PC-9 (cell line): ENCODE measurements at places on chromosomes 6 and 20. TPM values are rescaled to one million over a fixed set of nuclear protein-coding genes. Genes with fewer than 3 reads are reported as not detected.

GRCh38 chr6:108733706-108734265, 114.4 kb upstream of the ARMC2 start:
- no peak overlapping the region for H3K4me3 ChIP-seq
- H3K27me3 ChIP-seq, result no peaks in the 10 kb centered on the region
- DNase-seq, result no peak

GRCh38 chr6:154474648-154475428, 35.6 kb downstream of the CNKSR3 start:
- DNase-seq, result peak; percentile 41
- no peaks in the 10 kb centered on the region for H3K36me3 ChIP-seq
- H3K4me1 ChIP-seq, result peaks cover 15% of the 10 kb centered on the region
- no peaks in the 10 kb centered on the region for H3K27me3 ChIP-seq
- 0 out of 2 replicates have a peak overlapping the region, but pooled peaks have one; percentile 24 for H3K27ac ChIP-seq
- no peak overlapping the region for H3K4me3 ChIP-seq

DNA sequence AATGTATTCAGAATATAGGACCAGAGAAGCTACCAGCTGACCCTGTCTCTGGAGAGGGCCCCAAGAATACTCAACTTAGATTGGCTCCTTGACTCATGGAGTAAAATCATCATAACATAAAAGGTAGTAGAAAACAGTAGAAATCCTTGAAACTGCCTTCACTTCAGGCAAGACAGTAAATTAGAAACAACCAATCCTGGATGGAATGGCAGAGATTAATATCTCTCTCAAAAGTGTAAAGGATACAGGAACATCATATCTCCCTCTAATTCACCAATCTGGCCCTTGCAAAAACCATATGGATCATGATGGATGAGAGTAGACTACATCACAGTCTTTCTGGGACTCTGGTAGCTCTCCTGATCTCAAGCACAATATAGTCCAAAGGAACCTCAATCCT, 20.4 kb upstream of the EPM2A start:
- no peaks in the 10 kb centered on the region for H3K36me3 ChIP-seq
- H3K27ac ChIP-seq, result no peak overlapping the region
- no peaks in the 10 kb centered on the region for H3K27me3 ChIP-seq
- H3K4me3 ChIP-seq, result no peak overlapping the region

- no peaks in the 10 kb centered on the region for H3K36me3 ChIP-seq
- no peak for DNase-seq
- H3K27me3 ChIP-seq, result no peaks in the 10 kb centered on the region
Observed at GRCh38 chr6:139570166-139570565, 195.7 kb upstream of the CITED2 start.

DNA sequence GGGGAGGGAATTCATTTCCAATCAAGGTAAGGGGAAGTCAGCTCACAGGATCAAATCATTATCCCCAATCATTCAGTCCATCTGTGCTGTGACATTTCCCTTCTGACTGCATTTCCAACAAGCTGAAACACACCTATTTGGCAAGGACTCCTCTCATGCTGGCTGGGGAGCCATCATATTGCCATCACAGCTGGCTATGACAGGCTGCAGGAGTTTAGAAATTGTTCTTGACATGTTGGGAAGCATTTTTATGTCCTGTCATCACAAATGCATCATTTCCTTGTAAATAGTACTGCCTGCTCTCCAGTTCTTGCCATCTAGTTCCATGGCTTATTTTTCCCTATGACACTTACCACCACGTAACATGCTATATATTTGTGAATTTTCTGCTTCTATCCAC, 113.9 kb upstream of the TMEM170B start:
- H3K27me3 ChIP-seq, result no peaks in the 10 kb centered on the region
- DNase-seq, result no peak
- peaks cover 48% of the 10 kb centered on the region for H3K4me1 ChIP-seq
- no peak overlapping the region for H3K4me3 ChIP-seq
- H3K36me3 ChIP-seq, result no peaks in the 10 kb centered on the region
- peak overlapping the region; percentile 29 for H3K27ac ChIP-seq

- H3K27me3 ChIP-seq, result no peaks in the 10 kb centered on the region
- no peak overlapping the region for H3K4me3 ChIP-seq
- H3K27ac ChIP-seq, result no peak overlapping the region
- peaks cover 16% of the 10 kb centered on the region for H3K4me1 ChIP-seq
Observed at GRCh38 chr6:15335385-15335784, 89.5 kb downstream of the JARID2 start.

GRCh38 chr20:62860391-62860923, 1.2 kb downstream of the TCFL5 start:
- H3K27me3 ChIP-seq, result no peaks in the 10 kb centered on the region
- H3K36me3 ChIP-seq, result 0 out of 2 replicates have a peak, but pooled peaks cover 4% of the 10 kb centered on the region
- H3K4me1 ChIP-seq, result peaks cover 16% of the 10 kb centered on the region
- H3K27ac ChIP-seq, result no peak overlapping the region
- H3K4me3 ChIP-seq, result peak overlapping the region; percentile 54
- DNase-seq, result no peak

DNA sequence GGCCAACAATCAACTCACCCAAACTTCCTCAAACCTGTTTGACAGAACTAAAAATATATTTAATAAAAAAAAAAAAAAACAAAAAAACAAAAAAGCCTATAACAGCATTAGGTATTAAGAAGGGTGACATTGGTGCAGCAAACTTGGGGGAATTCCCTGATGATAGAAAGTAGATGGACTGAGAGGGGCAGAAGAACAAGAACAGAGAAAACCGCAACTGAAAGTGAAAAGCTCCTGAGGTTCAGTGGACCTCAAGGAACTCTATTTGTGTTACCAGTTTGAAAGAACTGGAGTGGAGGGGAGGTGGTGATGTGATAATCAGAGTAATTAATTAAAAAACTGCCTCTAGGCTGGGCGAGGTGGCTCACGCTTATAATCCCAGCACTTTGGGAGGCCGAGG, 53.8 kb downstream of the MACROD2 start:
- no peaks in the 10 kb centered on the region for H3K36me3 ChIP-seq
- H3K27me3 ChIP-seq, result no peaks in the 10 kb centered on the region
- H3K4me1 ChIP-seq, result no peaks in the 10 kb centered on the region
- H3K27ac ChIP-seq, result no peak overlapping the region
- DNase-seq, result no peak

Gene TBXT
- not detected in 2 replicates for total RNA-seq

Gene LAMA2
- 2.3 and 2.8 TPM in 2 replicates for total RNA-seq

Gene EBF4
- 4.9 and 5.1 TPM in 2 replicates for total RNA-seq

Gene PROKR2
- total RNA-seq, result not detected in 2 replicates

Gene SIRPA
- total RNA-seq, result 18.4 and 18.5 TPM in 2 replicates

Gene WFDC10B
- total RNA-seq, result not detected in 2 replicates

Gene MEI4
- total RNA-seq, result not detected in 2 replicates

Gene HLA-DOB
- total RNA-seq, result 3.4 and 4.3 TPM in 2 replicates
